ENCODE measurements at places on chromosomes 13 and 19.

- DNase-seq = no peak
These were observed 51.6 kb downstream of the USP12 start for GRCh38 chr13:27120011-27120410.

DNA sequence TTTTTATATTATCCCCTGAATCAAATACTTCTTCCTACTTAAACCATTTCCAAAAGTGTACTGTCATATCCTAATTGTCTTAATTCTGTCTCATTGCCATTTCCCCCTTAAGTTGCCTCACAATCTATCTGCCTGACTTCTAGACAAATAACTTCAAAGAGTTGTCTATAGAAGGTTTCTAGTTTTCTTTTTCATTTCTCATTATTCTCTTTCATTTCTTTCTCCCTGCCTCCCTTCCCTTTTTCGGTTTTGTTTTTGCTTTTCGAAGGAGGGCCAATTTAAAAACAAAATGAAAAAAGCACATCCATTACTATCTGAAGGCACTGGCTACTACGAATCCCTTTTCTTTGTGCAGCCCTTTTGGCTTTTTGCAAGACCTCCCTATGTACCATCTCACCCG, 367.2 kb downstream of the DNAJC15 start:
- no peak for DNase-seq

GRCh38 chr13:80245162-80245733, 95.7 kb downstream of the SPRY2 start:
- DNase-seq = no peak

- DNase-seq = peak; percentile 62
These were observed 11.3 kb downstream of the GTPBP3 start for GRCh38 chr19:17348700-17349099.

All from NCI-H146 (cell line).